AG04449 (cell line): ENCODE measurements at places on chromosomes 5 and 9.

- DNase-seq, result no peak
Measured at GRCh38 chr9:28056466-28056865, 483.2 kb upstream of the C9orf72 start.

GRCh38 chr9:108270051-108270450 lies 585.7 kb downstream of the ACTL7B start:
- DNase-seq, result no peak

DNA sequence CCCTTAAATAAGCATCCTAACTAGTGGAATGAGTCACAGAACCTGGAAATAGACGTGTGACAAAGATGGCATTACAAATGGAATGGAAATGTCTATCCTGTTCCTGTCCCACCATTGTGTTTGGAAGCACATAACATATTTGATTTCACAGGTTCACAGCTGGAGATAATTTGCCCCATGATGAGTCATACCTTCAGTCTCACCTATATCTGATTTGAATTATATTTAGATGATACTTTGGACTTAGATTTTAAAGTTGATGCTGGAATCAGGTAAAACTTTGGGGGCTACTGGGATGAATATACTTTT lies 92.5 kb downstream of the CEMIP2 start:
- DNase-seq, result no peak

DNA sequence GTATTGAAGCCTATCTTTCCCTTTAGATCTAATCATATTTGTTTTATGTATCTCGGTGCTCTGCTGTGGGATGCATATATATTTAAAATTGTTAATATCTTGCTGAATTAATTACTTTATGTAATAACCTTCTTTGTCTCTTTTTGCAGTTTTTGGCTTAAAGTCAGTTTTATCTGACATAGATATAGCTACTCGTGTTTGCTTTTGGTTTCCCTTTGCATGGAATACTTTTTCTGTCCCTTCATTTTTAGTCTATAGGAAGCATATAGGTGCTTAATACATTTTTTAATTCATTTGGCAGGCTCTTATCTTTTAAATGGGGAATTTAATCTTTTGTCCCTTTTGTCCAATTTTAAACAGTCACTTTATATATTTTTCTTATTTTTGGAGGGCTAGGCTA lies 360.6 kb upstream of the PRR16 start:
- DNase-seq, result no peak

- no peak for DNase-seq
Measured at GRCh38 chr9:118222375-118222774, 518.2 kb downstream of the TLR4 start.

DNA sequence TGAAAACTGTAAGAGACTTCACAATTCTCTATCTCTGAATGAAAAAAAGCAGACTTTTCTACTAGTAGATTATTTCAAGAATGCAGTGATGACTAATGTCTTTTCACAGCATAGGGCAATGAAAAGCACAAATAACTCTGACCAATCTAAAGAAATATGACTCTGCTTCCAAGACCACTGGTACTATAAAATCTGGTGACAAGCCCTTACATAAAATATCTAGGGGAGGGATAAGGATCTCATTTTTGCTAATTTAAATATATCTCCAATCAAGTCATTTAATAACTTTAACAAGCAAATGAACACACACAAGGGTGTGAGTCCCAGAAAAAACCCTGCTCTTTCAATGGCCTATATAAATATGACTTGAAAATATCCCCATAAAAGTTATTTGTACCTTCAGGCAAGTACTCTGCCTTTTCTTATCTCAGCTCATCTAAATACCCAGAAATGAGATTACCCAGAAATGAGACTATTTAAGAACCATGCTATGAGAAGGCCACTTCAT lies 105.2 kb downstream of the GNAQ start:
- DNase-seq, result no peak

GRCh38 chr9:20508242-20508641 lies 114.1 kb downstream of the MLLT3 start:
- no peak for DNase-seq

GRCh38 chr5:30802961-30803705 lies 390.4 kb upstream of the CDH6 start:
- no peak for DNase-seq

DNA sequence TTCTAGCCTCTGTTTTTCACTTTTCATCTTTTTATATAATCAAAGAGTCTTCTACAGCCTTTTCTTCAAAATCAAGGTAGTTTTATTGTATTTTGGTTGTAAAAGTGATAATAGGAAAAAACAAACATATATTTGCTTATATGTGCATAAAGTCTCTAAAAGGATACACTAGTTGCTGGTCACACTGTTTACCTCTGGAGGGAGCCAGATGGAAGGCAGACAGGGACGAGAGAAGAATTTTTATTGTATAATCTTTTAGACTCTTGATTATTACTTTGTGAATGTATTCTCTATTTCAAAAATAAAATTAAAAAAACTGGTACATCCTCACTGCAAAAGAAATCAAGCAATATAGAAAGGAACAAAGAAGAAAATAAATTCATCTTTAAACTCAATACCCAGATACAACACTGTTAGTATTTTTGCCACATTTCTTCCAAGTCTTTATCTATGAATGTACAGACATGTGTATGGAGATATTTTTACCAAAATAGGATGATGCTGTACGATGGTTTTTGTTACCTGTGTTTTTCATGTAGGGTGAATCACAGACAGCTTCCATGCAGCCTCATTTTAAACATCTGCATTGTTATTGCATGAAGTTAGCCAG lies 6.1 kb upstream of the RNF183 start:
- no peak for DNase-seq

DNA sequence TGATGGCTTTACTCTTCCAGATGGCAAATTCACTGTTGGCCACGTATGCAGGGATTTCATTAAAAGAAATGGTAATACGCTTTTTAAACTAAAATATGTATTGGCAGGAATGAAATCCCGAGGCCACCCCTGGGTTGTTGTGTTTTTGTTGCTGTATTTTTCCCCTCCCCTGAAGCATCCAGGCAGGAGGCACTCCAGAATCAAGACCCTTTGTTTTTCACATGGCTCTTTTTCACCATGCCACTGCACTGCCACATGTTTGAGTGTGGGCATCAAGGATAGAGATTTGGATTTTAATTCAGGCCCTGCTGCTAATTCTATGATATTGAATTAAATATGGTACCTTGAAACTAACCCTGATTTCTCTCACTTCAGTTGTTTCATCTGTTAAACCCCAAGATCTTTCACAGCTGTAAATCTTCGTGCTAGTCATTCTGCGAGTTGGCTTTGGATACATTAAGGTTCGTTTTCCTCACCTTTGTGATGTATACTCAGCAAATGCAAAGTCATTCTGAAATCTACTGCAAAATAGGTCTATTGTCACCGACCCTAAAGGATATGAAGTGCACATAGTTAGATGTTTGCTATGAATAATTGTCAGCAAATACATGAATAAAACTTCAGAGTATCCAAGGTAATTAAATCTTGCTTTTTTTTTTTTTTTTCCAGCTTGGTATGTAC lies 533.4 kb downstream of the PTPRD start:
- DNase-seq, result no peak

GRCh38 chr5:97134634-97135033 lies 7.8 kb downstream of the LIX1 start:
- no peak for DNase-seq

DNA sequence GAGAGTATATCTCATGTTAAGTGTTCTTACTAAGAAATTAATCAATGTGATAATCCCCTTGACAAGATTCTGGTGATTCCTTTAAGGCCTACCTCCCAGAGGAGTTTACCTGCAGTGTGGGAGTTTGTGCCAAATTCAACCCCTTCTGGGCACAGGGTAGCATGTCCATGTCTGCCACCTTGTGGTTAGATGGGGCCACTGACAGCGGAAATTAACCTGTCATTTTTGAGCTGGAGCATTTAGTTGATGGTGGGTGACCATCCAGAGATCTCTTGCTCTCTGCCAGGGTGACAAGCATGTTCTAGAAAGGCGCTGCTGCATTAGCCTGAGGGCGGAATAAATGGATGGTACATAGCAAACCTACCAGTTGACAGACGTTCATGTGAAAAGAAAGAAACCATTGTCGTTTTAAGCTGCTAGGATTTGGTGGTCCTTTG lies 132.2 kb downstream of the FBXO4 start:
- DNase-seq, result no peak

DNA sequence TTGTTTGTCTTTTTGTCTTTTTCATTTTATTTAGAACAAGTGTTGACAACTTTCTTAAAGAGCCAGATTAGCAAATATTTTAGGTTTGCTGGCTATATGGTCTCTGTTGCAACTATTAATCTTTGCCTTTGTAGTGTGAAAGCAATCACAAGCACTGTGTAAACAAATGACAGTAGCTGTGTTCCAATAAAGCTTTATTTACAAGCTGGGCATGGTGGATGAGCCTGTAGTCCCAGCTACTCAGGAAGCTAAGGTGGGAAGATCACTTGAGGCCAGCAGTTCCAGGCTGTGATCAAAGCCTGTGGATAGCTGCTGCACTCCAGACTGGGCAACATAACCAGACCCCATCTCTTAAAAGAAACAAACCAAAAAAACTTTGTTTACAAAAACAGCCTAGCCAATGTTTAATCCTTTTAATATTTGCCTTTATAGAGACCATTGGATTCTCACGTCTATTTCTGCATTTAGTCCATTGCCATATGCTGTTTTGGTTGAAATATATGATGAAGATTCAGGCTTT lies 2.5 kb downstream of the C5orf22 start:
- DNase-seq, result no peak

- no peak for DNase-seq
Measured at GRCh38 chr5:27172693-27173092, 134.3 kb upstream of the CDH9 start.

DNA sequence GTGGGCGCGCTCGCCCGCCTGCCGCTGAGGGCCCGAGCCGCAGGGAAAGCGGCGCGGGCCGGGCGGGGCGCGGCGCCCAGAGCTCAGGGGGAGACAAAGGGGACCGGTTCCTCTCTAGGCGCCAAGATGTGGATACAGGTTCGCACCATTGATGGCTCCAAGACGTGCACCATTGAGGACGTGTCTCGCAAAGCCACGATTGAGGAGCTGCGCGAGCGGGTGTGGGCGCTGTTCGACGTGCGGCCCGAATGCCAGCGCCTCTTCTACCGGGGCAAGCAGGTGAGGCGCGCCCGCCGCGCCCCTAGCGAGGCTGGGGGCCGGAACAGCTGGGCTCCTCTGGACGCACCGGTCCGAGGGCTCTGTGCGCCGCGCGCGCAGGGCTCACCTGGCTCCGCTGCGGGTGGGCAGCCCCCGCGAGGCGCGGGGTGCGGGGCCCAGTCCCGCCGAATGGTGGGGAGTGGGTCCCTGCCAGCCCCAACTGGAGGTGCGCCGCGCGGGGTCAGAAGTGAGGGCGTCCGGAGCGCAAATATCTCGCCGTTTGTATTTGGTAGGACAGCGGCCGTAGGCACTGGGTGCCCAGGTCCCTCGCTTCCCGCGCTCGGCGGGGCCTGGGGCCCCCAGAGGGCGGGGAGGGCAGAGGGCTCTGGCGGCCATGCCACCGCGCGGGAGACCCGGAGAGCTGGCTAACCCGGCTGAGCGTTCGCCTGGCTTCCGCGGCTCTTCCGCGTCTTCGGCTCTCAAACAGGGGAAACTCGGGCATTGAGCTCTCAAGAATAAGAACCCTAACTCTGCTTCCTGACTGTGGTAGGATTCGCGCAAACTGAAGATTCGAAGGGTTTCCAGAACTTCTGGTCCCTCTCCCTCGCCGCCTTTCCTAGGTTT lies 607 bp downstream of the UHRF2 start:
- no peak for DNase-seq

DNA sequence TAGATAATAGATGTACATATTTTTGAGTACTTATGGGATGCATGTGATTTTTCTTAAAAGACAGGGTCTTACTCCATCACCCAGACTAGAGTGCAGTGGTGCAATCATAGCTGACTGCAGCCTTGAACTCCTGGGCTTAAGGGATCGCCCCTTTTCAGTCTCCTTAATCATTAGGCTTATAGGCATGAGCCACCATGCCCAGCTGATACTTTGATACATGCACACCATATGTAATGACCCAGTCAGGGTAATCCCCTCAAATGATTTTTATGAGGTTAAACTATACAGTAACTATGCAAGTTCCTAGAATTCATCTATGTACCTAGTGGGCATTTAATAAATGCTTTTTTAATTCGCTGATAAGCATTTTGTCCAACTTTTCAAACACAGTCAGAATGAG lies 292.3 kb downstream of the DTWD2 start:
- DNase-seq, result no peak

DNA sequence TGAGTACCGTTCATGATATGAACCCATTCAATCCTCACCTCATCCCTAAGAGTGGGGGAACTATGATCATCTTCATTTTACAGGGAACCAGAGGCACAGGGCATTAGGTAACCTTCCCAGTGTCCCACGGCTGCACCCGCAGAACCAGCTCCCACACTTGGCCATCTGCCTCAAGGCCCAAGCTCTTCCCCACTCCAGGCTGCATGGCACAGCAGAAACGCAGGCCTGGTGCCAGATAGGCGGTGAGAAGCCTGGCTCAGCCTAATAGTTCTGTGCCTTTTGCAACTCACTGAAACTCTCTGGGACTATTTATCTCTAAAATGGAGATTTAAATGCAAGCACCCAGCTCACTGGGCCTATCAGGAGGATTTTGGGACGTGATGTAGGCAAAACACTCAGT lies 90.8 kb upstream of the ZNF618 start:
- DNase-seq, result no peak

GRCh38 chr5:163502521-163502920 lies 2.9 kb upstream of the MAT2B start:
- DNase-seq, result no peak

DNA sequence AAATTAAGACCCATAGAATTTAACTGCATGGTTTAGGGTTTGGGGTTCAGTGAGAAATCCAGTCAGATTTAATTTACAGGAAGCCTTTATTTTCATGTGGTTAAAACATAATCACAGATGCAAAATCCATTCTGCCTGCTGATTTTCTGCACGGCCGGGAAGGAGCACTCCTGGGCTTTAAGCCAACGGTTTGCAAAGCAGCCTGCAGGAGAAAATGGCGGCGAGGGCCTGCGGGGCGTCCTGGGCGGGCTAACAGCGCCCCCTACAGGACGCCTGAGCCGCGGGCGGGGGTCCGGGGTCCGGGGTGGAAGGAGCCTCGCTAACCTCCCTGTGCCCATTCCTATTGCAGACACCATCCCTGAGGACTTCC lies 47.6 kb downstream of the THBS4 start:
- DNase-seq, result no peak

GRCh38 chr9:122988141-122988540 lies 45.3 kb upstream of the GPR21 start:
- no peak for DNase-seq

GRCh38 chr9:122212473-122213004 lies 16.2 kb downstream of the LHX6 start:
- no peak for DNase-seq

DNA sequence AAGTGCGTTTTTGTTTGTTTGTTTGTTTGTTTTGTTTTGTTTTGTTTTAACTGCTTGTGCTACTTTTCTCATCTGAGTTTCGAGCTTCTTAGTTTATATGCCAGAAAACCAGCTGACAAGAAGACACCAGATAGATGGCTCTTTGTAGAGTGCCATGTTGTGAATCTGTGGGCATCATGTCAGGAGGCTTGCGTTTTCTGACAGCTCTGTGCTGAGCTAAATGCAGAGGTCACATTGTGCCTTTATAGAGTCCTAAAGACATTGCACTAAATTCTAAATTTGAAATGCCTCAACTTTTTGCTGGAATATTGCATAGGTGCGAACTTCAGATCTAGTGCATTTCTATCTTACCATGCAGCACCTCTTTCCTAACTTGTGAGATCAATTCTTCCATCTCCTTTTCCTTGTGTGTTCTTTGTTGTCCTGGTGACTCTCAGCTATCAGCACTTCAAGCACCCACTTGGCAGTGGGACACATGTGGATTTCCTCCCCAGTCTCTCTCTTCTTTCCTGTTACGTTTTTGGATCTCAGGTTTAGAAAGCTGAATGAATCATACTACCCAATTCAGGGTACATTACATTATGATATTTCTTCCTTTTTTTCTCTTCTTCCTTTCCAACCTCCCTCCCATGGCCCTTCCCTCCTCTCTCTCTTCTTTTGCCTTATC lies 379.0 kb upstream of the RPS23 start:
- no peak for DNase-seq
